ENCODE measurements at places on chromosomes 12 and 14.

- DNase-seq = no peak
These were observed 211.5 kb downstream of the SLC41A2 start for GRCh38 chr12:104746467-104747088.

GRCh38 chr14:70018713-70019211 is 139.5 kb downstream of the SMOC1 start:
- DNase-seq = no peak

DNA sequence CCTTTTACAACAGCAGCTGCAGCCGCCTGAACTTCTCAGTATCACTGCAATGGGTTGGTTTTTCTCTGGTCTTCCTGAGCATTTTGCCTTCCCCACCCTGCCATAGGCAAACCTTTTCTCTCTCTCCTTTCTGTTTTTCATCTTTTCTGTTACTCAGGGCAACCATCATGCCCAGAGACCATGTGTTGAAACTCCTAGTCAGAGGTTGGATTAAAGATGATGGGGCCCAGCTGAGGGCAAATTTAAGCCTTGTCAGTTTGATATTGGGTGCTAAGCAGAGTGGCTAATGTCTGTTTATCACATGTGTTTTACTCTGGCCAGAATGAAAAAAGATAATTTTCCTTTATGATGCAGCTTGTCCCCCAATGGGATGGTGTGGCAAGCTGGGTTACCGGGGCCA is 107.9 kb upstream of the PMCH start:
- DNase-seq = no peak

GRCh38 chr12:49230805-49231194 is 34.1 kb upstream of the TUBA1C start:
- no peak for DNase-seq
